ENCODE measurements at places on chromosomes 2 and 18. TPM values are rescaled to one million over a fixed set of nuclear protein-coding genes. Genes with fewer than 3 reads are reported as not detected.

Gene NTSR2
- polyA plus RNA-seq = not detected

Gene PROM2
- not detected for polyA plus RNA-seq

GRCh38 chr2:23127465-23127864, 257.5 kb upstream of the KLHL29 start:
- H3K27ac ChIP-seq = no peak overlapping the region
- no peaks in the 10 kb centered on the region for H3K4me1 ChIP-seq
- no peak for DNase-seq
- no peaks in the 10 kb centered on the region for H3K36me3 ChIP-seq
- H3K4me3 ChIP-seq = no peak overlapping the region
- peaks cover 4% of the 10 kb centered on the region for H3K27me3 ChIP-seq

DNA sequence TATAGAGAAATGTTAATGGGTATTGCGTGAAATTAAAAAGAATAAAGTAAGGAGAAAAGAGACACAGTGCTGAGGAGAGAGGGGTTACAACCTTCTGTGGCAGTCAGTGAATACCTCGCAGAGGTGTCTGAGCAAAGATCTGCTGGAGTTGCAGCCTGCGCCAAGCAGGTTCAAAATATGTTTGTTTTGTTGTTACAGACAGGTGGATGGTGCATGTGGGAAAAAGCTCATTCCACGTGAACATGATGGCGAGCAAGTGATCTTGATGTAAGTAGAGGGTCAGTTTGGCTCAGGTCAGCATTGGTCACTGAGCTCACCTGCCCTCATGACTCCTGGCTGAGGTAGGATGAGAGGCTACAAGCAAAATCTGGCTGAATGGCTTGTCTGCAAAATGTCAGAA, 66.2 kb downstream of the SOX11 start:
- H3K27ac ChIP-seq = no peak overlapping the region
- no peaks in the 10 kb centered on the region for H3K4me1 ChIP-seq
- DNase-seq = no peak
- no peaks in the 10 kb centered on the region for H3K36me3 ChIP-seq
- no peaks in the 10 kb centered on the region for H3K27me3 ChIP-seq

- DNase-seq = no peak
- H3K27me3 ChIP-seq = peaks cover 1% of the 10 kb centered on the region
- H3K27ac ChIP-seq = no peak overlapping the region
- H3K4me1 ChIP-seq = no peaks in the 10 kb centered on the region
- no peak overlapping the region for H3K4me3 ChIP-seq
These were observed 12.4 kb upstream of the EML4 start for GRCh38 chr2:42156721-42157120.

DNA sequence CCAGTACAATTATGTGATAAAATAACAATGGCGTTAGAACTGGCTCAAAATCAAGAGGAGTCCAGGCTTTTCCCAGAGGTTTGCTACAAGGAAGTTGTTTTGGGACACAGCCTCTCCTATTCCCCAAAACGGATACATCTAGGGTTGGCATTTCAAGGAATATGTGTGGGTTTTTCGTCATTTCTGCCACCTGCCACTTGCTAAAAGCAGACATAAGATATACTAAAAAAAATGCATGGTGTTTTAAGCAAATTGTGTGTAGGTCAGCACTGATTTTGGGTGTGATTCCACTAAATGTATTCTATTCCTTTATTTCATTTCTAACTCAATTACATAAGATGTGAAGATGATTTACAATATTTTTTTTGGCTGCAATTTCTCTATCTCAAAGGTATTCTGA, 36.4 kb upstream of the GCG start:
- no peaks in the 10 kb centered on the region for H3K36me3 ChIP-seq
- no peak overlapping the region for H3K27ac ChIP-seq
- no peak overlapping the region for H3K4me3 ChIP-seq
- DNase-seq = no peak

GRCh38 chr18:58148954-58149471, 105.0 kb downstream of the NEDD4L start:
- no peaks in the 10 kb centered on the region for H3K4me1 ChIP-seq
- H3K27ac ChIP-seq = no peak overlapping the region
- no peaks in the 10 kb centered on the region for H3K36me3 ChIP-seq
- no peak for DNase-seq

- H3K4me3 ChIP-seq = no peak overlapping the region
- peaks cover 8% of the 10 kb centered on the region for H3K4me1 ChIP-seq
- DNase-seq = no peak
- H3K27me3 ChIP-seq = peaks cover 3% of the 10 kb centered on the region
- H3K27ac ChIP-seq = no peak overlapping the region
These were observed 19.6 kb upstream of the CABLES1 start for GRCh38 chr18:23115683-23116096.

DNA sequence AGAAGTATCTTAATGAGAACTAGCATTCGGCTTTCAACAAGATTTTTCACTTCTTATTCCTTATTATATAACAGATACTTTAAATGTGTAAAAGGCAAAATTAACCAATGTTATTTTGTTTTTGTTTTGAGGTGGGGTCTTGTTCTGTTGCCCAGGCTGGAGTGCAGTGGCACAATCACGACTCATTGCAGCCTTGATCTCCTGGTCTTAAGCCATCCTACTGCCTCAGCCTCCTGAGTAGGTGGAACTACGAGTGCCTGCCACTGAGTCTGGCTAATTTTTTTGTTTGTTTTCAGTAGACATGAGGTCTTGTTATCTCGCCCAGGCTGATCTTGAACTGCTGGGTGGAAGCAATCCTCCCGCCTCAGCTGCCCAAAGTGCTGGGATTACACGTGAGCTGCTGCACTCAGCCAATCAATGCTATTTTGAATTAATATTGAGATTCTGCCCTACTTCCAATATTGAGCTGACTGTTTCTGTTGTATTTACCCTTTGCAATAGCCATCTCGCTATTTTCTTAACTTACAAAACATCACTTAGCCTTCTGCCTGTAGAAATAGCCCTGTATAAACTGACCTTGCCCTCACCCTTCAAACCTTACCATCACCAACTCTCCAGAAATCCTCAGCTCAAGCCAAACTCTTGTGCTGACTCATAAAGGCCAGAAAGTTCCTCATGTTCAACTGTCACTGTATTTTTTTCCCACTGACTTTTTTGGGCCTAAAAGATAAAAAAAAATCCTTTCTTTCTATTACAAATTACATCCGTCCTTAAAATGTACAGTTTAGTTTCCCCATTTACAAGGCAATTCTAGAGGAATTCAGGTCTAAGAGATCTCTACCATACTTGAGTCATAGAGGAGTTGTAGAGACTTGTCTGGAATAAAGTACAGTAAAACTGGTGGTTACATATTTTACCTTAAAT, 94.3 kb downstream of the OLA1 start:
- H3K4me3 ChIP-seq = no peak overlapping the region

DNA sequence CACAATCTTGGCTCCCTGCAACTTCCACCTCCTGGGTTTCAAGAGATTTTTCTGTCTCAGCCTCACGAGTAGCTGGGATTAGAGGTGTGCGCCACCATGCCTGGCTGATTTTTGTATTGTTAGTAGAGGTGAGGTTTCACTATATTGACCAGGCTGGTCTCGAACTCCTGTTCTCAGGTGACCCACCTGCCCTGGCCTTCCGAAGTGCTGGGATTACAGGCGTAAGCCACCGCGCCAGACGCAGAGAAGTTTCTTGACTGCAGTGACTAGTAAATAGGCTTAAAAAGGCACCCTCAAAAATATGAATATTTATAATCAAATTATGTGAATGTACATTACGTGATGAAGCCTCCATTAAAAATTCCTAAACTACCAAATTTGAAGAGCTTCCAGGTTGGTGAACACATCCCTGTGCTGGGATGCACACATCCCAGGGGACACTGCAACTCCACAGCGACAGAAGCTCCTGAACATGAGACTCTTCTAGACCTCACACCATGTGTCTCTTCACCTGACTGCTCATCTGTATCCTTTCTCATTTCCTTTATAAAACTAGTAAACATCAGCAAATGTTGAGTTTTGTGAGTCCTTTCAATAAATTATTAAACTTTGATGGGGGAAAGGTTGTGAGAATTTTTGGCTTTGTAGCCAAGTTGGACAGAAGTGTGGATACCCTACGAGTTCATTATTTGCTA, 203.3 kb upstream of the SPOPL start:
- H3K4me1 ChIP-seq = no peaks in the 10 kb centered on the region
- no peak overlapping the region for H3K27ac ChIP-seq
- peaks cover 3% of the 10 kb centered on the region for H3K36me3 ChIP-seq
- no peaks in the 10 kb centered on the region for H3K27me3 ChIP-seq
- H3K4me3 ChIP-seq = no peak overlapping the region

GRCh38 chr2:222734703-222735014, 63.2 kb downstream of the MOGAT1 start:
- H3K4me3 ChIP-seq = no peak overlapping the region
- H3K4me1 ChIP-seq = no peaks in the 10 kb centered on the region
- no peak for DNase-seq
- H3K27me3 ChIP-seq = peaks cover 13% of the 10 kb centered on the region
- no peaks in the 10 kb centered on the region for H3K36me3 ChIP-seq
- no peak overlapping the region for H3K27ac ChIP-seq

GRCh38 chr2:157421964-157422363, 21.9 kb downstream of the CYTIP start:
- peaks cover 66% of the 10 kb centered on the region for H3K4me1 ChIP-seq
- peak overlapping the region; percentile 98 for H3K27ac ChIP-seq
- peaks cover 9% of the 10 kb centered on the region for H3K27me3 ChIP-seq
- peaks cover 72% of the 10 kb centered on the region for H3K36me3 ChIP-seq

- H3K4me3 ChIP-seq = no peak overlapping the region
- peaks cover 3% of the 10 kb centered on the region for H3K27me3 ChIP-seq
- DNase-seq = no peak
- H3K36me3 ChIP-seq = no peaks in the 10 kb centered on the region
These were observed 499.0 kb downstream of the TGIF1 start for GRCh38 chr18:3948958-3949357.

GRCh38 chr2:74109551-74109950, 38.2 kb downstream of the BOLA3 start:
- no peak overlapping the region for H3K27ac ChIP-seq
- peaks cover 3% of the 10 kb centered on the region for H3K36me3 ChIP-seq
- peaks cover 4% of the 10 kb centered on the region for H3K4me1 ChIP-seq
- H3K4me3 ChIP-seq = no peak overlapping the region
- no peak for DNase-seq

All from immature natural killer cell (primary cell).